ENCODE measurements at places on chromosomes 2 and 18.

- no peak for DNase-seq
Measured at GRCh38 chr2:196389670-196390069, 218.3 kb upstream of the STK17B start.

DNA sequence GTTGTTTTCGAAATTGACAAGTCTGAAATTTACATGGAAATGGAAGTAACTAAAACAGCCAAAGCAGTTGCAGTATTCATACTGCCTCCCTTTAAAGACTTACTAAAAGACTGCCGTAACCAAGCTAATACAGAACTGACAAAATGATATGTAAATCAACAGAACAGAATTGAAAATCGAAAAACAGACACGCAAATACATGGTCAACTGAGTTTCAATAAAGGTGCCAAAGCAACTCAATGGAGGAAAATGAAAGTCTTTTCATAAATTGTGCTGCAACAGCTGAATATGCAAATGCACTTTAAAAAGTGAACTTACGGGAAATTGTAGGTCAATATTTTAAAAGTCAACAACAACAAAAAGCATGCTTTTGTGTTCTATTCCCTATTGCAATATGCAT lies 34.2 kb downstream of the TMEM131 start:
- no peak for DNase-seq

DNA sequence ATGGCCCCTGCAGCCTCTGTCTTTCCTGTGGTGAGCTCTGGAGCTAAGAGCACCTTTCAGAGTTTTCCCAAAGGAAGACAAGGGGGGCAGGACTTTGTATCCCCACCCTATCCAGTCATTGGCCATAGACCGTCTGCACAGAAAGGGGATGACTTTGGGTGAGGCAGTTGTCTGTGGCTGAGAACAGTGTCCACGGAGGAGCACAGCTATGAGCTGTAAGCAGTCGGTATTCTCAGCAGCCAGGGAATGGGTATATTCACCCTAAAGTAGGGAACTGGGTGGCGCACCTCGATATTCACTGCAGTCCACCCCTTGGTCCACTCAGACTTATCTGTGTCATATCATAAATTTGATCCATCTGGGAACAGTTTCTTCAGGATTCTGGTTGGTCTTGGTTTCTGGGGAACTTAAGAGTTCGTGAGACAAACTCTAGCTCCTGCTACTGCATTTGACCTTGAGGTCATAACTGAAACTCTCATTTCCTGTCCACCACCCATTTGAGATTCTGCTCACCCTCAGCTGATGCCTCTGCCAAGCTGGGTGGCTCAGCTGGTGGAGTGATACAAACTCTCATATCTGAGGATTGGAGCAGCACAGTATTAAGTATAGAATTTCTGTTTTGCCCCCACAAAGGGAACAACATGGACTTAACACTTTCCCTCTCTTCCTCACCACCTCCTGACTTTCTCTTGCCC lies 45.2 kb upstream of the SCG2 start:
- no peak for DNase-seq

DNA sequence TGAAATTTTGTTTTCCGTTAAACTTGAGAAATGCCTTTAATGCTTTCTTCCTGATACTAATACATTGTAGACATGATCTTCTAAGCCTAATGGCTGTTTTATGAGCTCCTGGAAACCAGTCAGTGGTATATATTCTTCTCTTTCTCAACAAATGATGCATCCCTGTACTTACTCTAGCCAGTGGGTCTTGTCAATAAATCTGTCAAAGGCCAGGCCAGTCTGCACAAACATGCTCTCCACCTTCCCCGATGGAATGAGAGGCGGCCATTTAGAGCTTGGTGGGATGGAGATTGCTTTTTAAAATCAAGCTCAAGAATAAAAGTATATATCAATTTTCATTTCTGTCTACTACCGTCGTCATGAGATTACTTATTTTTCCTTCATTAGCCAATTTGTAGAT lies 140.1 kb downstream of the LYPD6B start:
- no peak for DNase-seq

DNA sequence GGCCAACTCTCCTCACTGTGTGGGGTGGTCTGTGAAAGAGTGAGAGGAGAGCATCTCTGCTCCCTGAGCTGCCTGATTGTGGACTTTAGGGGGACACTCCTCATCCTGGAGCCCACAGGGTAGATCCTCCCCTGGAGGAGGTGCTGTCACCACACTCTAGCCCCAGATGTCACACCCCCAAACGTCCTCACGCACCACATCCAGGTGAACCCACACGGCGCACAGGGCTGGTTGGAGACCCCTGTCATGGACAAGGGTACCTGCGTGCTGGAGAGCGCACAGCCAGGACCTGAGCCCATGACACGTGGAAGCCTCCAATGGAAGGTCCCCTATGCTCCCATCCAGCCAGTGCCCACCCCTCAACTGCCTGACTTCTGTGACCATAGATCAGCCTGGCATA lies 10.5 kb downstream of the AGXT start:
- DNase-seq = no peak

DNA sequence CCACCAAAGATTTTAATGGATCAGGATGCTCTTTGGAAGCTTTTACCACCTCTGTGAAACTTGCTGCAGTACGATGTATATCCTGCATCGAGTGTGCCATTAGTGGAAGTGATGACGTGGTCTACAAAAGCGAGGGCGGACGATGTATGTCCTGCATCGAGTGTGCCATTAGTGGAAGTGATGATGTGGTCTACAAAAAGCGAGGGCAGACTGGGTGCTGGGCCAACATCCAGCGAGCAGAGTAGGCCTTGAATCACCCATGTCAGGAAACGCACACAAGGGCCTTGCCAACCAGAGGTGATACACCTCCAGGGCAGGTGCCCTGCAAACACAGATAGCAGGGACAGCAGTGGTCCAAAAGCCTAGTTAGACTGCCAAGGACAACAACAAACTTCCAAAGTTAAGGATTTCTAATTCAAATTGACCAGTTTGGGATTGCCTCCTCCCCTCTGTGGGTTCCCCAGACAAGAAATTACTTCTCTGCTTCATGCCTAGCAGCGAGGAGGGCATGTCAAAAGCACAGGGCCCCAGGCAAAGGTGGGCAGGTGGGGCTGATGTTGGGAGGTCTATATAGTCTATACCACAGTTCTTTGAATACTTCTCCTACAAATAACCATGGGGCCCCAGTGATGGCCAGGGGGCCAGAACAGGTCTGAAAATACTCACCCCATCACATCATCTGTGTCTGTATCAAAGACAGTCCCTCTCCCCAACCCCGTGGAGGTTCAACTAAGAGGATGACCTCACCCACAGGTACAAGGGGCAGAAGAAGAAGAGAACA lies 70.2 kb downstream of the ADD2 start:
- DNase-seq = no peak

All from activated CD4-positive, alpha-beta T cell treated with anti-CD3 and anti-CD28 coated beads, Interleukin-2, amount 50 U/mL, for 16 hours (primary cell).